ENCODE measurements at places on chromosomes 4 and X.

DNA sequence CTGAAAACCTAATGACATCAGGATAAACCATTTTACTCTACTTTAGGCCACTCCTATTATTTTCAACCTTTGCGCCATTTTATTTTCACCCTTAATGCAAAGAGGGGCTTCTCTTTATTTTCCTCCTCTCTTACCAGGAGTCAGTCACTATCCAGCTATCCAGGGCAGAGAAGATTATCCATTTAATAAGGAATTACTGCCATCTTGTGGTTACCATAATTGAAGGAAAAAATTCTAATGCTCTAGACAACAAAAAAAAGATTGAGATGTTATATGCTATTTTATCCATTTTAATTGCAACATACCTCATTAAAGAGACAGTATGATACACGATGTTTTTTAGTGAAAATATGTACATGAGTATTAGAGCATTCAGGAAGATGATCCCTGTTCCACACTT is 514.5 kb upstream of the FAM241A start:
- DNase-seq, result no peak

- DNase-seq, result no peak
Measured at GRCh38 chr4:174373821-174374220, 90.1 kb downstream of the CEP44 start.

- no peak for DNase-seq
Measured at GRCh38 chr4:4752576-4753401, 106.7 kb upstream of the MSX1 start.

- no peak for DNase-seq
Measured at GRCh38 chr4:168440442-168441264, 39.6 kb downstream of the DDX60L start.

DNA sequence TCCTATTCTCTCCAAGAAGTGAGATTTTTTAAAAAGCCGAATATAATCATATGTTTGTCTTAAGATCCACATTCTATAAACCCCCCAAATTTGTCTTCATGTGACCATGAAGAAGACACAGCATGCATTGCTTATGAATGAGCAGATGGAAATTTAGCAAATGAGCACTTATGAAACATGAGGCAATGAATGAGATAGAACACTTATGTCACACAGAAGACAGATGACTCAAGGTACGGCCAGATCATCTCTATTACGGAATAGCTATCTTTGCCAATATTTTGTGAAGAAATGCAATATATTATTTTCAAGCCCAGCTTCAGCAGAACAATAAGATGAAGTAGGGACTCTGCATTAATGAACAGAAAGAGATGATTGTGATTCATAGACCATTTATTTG is 21.4 kb downstream of the PHEX start:
- DNase-seq, result no peak

DNA sequence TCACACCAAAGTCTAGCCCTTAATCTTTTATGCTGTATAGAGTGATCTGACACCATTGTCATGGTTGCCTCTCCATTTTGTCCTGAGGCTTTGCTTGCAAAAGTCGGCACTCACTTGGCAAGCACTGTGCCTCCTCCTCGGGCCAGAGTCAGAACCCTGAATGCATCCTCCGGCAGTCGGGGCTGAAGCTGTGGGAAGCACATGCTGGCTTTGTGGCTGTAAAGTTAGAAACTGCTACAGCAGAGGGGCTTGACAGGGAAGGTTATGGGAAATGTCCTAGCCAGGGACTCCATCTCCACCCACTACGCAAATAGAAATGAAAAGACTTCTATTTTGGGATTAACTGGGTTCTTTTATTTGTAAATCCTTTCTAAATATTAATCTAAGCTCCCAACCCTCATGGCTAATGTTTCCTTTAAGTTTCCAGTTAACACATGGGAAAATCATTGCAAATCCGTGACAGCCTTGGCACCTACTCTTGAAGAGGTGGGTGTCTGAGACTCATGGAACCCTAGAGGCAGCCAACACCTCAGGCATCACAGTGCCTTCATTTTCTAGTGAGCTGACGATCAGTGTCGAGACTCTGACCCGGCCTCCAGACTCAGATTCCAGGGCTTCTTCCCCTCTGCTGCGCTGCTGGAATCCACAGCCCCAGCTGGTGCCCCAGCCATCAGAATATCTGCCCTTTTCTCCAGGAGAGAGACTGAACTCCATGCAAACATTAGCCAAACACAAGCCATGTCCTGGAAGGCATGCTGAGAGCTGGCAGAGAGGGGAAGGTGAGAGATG is 7.9 kb upstream of the CLDN24 start:
- no peak for DNase-seq

DNA sequence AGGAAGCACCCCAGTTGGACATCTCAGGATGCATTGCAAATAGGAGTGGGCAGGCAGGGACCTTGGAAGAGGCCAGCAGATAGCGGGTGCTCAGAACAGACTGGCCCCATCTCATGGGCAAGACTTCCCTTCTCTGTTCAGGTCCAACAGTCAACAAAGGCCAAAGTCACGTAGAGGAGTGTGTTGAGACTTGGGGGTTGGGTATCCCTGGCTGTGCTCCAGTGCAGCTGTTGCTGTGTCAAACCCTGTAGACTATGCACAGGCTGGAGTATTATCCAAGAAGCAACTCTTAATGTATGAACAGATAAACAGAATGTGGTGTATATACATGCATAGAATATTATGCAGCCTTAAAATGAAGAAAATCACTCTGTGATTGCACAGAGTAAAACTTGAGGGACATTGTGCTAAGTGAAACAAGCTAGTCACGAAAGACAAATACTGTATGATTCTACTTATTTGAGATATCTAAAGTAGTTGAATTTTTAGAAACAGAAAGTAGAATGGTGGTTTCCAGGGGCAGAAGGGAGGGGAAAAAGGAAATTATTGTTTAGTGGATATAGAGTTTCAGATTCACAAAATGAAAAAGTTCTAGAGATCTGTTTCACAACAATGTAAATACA is 192.1 kb upstream of the LCORL start:
- DNase-seq, result no peak

GRCh38 chrX:103846386-103846785 is 14.3 kb upstream of the RAB9B start:
- no peak for DNase-seq

DNA sequence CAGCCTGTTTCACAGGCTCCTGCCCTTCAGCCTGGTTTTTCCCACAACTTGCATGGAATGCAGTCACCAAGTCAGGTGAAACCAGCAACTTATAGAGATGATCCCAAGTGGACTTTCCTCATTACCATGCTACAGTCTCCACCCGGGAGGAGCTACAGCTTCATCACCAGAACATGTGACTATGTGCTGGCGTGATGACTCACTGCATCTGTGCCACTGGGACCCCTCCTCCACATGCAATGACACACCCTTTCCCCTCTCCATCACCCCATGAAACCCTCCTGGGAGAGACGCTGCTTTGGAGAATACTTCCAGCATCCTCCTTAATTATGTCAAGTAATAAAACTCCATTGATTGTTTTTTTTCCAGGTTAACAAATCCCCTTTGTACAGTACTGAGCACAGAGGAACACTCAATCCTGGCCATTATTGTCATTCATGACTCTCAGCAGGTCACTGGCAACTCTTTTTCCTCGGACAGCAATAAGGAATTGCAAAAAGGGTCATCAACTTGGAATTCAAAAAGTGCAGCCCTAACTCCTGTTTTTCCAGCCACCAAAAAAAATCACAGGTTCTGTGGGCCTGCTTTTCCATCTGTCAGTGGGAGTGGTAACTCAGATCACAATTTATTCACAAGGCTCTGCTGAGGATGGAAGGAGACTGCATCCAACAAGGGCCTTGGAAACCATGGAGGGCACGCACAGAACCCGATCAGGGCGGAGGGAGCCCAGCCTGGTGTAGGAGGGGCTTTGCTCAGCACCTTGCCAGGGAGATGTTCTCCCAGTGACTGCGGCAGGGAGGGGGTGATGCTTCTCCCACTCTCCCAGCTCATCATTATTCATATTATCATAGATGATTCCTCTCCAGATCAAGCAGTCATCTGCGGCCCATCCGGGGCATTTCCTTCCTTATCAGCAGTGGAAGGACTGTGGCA is 17.4 kb downstream of the QDPR start:
- no peak for DNase-seq

DNA sequence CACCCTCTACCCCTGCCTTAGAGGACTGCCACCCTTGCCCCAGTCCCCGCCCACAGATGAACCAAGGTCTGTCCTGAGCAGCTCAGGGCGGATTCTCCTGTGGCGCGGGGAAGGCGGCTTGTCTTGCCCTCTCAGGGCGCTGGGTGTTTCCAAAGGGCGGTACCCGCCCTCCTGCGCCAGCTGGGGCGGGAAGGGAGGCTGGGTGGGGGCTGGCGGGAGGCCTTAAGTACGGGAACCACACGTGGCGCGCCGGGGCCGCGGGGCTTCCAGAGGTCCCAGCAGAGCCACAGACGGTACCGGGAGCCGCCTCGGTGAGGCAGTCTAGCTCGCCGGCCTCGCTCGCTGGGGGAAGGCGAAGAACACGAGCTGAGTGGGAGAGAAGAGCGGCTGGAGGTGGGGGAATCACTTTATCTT is 361.1 kb downstream of the MID1IP1 start:
- DNase-seq, result no peak

- no peak for DNase-seq
Measured at GRCh38 chr4:85826060-85826678, 351.2 kb downstream of the ARHGAP24 start.

GRCh38 chr4:108651014-108651791 is 804 bp downstream of the OSTC start:
- DNase-seq, result no peak

DNA sequence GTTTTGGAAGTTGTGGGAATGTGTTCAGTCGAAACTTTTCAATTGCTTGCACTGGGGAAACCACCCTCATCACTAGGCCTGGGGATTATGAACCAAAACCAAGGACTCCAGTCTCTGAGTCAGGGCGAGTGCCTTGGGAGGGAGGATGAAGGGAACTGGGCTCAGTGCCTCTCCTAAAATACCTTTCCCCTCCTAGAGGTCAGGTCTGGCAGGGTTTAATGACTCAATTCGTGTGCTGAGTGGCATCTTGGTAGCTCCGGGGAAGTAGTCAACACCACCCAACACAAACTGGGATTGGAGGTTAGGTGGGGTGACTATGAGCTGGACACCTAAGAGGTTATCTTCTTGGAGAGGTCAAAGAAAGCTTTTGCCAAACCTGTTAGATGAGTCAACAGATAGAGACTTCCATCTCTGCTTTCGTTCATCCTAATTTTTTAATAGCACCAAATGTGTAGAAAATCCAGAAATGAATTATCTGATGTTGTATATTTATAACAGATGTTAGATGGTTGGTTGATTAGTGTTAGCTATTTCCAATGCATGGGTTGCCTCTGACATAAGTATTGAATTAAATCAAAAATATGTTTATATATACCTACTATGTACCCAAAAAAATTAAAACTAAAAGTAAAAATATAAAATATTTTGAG is 202.8 kb downstream of the SHROOM3 start:
- DNase-seq, result no peak

DNA sequence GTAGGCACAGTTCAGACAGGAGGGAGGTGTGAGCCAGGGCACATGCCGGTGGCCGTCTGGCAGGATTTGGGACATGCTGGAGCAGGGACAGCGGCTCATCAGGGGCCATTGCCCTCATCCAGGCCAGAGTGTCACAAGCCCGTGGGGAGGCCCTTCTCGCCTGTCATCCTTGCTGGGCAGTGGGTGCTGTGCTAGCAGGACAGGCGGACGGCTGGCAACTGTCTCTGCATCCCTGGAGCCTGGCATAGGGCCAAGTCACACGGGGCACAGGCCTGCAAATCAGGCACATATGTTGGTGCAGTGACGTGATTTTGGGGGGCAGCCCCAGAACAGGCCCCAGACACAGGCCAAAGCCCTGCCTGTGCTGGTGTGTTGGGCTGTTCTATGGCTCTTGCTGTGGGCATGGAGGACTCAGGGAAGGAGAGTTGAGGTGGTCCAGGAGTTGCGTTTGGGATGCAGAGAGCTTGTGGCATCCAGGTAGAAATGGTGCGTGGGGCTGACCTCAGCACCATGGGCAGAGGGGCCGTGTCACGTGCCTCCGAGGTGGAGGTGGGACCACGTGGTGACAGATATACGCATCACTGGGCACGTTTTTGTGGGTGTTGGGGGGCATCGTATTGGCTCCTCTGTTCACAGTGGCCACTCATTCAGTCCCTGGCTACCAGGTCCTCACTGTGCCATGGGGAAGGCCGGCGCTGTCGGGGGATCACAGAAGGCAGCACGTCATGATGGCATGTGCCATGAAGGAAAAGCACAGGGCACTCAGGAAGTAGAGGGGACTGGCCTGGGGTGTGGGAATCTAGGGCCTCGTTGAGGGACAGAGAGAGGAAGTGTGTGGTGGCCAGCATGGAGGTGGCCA is 14.6 kb upstream of the MSANTD1 start:
- no peak for DNase-seq

DNA sequence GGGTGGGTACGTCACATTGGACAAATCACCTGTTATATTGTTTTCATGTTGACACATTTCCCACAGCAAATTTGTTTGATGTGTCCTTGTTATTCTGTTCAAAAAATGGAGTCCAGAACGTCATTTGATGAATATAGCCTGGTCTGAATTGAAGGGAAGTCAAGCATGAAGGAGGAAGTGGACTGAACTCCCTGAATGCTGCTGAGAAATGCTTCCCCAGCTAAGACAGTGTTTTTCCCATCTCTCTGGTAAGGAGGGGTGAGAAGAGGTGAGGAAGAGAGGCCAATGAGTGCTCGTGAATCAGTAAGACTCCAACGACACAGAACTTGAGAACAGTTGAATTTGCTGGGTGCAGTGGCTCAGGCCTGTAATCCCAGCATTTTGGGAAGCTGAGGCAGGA is 127.4 kb downstream of the RBM47 start:
- DNase-seq, result no peak

DNA sequence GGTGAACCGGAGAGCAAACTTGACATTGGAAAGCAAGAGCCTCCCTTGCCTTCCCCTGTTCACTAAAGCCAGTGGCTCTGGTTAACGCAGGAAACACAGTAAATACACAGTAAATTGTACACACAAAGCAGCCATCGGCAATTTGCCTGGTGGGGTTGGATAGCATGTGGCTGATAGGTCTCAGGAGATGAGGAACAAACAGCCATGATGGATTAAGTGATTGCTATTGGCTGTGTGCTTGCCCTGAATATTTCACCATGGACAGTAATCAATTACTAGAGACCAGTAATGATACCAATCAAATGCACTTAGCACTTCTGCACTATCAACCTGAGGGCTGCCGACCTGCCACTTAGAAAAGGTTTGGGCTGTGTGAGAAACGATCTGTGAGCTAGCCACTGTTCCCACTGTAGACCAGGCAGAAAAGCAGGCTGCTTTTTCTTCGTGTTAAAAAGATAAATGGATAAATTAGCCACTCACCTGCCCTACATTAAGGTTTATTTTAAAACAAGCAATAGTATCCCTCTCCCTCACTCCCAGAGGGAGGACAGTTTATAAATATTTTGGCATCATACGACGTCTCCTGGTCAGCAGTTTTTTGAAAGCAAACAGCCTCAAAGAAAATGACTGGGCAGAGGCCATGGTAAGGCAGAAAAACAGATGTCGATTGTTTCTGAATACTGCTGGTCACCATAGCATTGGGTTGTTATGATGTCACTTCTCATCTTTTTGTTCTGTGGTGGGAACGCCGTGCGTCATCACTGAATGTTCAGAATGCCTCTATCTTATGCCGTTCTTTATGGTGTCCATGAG is 167.1 kb downstream of the MAML3 start:
- no peak for DNase-seq
